Activated T-cell treated with anti-CD3 and anti-CD28 coated beads for 24 hours (primary cell): ENCODE measurements at places on chromosomes 1 and 21.

- no peak for DNase-seq
Measured at GRCh38 chr1:116711263-116711840, 42.9 kb upstream of the CD2 start.

DNA sequence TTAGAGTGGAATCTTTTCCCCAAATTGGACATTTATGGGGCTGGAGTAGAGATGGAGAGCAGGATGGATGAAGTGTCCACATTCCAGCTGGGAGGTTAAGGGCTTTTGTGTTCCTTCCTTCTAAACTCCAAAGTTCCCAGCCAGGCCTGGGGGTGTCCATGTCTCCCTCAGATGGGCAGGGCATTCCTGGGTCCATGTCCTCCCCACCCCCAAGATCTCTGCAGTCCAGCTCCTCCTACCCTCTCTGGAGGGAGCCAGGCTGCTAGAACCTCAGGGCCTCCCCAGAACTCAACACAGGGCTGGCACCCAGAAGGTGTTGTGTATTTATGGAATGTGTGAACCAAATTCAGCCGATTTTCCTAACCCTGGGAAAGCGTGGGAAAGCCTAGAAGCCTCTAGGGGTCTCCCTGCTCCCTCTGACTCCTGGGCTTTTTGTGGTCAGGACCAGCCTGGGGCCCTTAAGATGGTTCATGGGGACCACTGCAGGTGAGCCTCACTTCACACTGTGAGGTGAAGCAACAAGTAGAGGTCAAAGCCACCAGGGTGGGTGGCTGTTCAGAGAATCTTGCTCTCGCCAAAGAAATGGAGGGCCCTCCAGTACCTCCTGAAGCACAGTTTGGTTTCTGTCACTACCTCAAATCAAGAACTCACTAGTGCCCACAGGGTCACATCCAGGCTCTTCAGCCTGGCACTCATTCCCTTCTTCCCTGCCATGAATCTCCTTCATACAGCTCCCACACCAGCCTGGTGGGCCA, 54.8 kb downstream of the GLIS1 start:
- no peak for DNase-seq

- peak; percentile 2 for DNase-seq
Measured at GRCh38 chr1:208988811-208989222, 594.7 kb upstream of the CAMK1G start.

- no peak for DNase-seq
Measured at GRCh38 chr1:183898001-183898396, 93.1 kb downstream of the RGL1 start.

GRCh38 chr1:236808564-236809130, 13.6 kb downstream of the MTR start:
- no peak for DNase-seq

GRCh38 chr1:101280049-101280592, 43.3 kb downstream of the S1PR1 start:
- no peak for DNase-seq

- DNase-seq: no peak
Measured at GRCh38 chr1:20479840-20480239, 6.2 kb downstream of the CAMK2N1 start.

DNA sequence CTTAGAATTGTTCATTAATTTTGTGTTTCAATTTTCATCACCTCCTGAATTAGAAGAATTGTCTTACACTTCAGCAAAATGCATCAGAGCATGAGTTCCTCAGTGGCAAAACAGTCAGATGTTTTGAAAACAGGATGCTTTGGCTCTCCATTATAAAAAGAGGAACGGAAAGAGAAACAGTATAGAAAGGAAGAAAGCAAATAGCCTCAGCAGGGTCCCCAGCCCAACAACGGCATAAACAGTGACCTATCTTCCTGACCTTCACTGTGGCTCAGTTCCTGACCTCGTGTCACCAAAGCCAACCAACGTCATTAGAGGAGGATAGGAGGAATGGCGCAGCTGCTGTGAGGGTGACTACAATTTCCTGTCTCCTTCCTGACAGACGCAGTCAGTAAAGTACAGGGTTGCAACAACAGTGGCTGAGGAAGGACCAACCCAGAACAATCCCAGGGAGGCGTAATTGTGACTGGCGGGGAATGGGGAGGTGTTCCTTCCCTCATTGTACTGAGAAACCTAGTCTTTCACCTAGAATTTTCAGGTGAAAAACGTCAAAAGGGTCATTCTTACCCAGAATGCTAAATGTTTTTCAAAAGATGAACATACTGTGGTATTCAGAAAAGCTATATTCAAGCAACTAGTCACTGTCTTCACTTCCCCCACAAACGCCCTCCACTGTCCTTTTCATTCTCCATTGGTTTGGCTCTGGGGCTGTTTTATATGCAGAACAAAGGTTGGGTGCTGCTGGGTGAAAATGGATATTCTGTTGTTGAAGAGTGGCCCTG, 197.9 kb upstream of the SGIP1 start:
- peak; percentile 58 for DNase-seq

- no peak for DNase-seq
Measured at GRCh38 chr1:86788300-86789206, 84.2 kb downstream of the SH3GLB1 start.

- no peak for DNase-seq
Measured at GRCh38 chr21:37580666-37581065, 214.1 kb downstream of the DYRK1A start.

DNA sequence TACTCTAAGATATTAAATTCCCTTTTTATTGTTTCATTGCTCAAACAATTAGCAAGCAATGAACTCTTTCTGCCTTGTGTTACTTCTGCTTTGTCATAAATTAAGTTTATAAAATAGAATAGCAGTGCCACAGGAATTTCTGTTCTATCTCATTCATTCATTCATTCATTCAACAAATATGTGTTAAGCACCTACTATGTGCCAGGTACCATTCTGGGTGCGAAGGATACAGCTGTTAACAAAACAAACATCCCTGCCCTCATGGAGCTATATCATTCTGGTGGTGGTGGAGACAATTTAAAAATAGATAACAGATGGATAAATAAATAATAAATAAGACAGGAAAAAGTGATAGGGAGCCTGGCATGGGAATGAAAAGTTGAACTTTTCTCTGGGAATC, 34.5 kb upstream of the AHCYL1 start:
- no peak for DNase-seq

GRCh38 chr21:41801321-41802197, 34.7 kb upstream of the RIPK4 start:
- no peak for DNase-seq

GRCh38 chr1:23810818-23811540, 10.4 kb upstream of the GALE start:
- peak; percentile 42 for DNase-seq

DNA sequence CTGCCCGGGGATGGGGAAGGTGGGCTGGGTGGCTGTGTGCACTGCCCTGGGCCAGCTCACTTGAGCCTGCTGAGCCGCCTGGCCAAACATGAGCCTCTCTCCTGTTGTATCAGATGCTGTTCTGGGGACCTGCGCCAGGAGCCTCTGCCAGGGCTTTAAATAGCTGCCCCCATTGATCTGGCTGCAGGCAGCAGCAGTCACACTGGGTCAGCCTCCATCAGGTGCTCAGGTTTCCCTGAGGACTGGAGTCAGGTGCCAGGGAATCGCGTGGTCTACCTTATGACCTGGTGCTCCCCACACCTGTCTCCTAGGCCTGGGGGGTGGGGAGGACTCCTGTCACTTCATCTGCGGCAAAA, 700 bp upstream of the CCDC28B start:
- no peak for DNase-seq

DNA sequence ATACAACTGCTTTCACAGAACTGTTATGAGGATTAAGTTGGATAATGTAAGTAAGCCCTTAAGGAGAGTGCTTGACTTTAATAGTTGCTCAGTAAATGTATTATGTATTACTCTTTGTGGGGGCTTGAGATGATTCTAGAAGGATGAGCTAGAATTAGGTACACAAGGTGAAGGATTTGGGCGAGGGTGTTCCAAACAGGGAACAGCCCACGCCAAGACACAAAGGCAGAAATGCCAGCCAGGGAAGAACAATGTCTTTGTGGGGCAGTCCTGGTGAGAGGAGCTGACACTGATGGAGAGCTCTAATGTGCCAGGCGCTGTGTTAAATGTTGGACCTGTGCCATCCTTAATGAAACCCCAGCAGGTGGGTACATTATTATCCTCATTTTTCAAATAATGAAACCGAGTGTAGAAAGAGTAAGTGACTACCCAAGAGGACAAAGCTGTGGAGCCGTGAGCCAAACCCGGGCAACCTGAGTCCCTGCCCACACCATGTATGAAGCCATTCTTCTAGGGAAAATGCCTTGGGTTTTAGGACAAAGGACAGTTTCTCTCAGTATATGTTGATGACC, 362.4 kb downstream of the HHAT start:
- no peak for DNase-seq

DNA sequence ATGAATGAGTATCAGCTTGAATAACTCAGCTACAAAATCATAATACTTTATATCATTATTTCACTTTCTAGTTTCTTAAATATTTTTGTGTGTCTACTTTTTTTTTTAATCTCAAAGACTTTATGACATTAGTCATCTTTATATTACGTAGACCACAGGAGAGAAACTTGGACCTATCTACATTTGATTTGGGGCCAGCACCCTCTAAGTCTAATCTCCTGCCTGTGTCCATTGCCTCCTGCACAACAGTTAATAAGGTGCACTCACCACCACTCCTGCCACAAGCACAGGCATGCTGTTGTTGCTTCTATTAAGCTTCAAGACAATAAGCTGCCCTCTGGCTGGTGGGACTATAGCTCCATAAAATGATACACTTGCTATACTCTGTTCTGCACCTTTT, 70.4 kb downstream of the DIRAS3 start:
- no peak for DNase-seq

GRCh38 chr1:235806123-235806522, 60.6 kb downstream of the LYST start:
- DNase-seq: no peak

DNA sequence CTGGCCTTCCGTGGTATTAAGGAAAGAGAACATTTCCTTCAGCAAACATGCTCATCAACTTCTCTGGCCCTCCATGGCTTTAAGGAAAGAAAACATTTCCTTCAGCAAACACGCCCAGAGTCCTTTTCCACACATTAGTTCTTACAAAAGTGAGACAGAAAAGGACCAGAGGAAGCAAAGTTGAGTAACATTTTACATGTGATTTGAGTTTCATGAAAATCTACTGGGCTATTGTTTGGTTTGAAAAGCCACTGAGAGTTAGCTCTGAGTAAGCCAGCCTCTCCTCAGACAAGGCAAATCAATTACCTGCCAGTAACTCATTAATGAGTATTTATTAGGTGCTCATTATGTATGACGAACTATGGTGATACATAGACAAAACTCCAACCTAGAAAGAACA, 78.0 kb downstream of the NID1 start:
- DNase-seq: no peak

DNA sequence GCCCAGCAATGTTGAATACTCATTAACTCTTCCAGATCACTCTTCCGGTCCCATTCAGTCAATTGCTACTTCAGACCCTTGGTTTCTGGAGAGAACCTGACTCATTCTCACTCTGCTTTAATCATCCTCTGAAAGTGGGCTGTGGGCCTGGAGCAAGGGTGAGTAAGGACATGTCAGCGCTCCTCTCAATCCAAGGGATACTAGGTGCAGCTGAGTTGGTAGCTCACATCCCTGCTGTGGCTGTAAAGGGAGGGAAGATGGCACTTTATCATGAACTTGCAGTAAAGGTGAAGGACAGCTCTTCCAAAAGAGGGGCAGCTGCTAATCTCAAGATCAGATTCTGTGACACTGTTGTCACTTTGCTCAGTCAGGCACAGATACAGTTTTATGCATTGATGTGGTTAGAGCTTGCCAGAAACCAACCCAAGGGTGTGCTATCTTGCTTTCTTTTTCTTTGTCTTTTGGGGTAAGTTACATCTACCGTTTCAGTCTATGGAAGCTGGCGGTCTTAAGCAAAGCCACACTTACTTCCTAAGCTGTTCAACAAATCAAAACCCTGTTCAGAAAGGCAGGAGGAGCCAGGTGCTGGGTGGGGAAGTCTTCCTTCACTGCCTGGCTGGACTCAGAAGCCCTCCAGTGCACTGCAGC, 26.5 kb upstream of the NTPCR start:
- peak; percentile 23 for DNase-seq

DNA sequence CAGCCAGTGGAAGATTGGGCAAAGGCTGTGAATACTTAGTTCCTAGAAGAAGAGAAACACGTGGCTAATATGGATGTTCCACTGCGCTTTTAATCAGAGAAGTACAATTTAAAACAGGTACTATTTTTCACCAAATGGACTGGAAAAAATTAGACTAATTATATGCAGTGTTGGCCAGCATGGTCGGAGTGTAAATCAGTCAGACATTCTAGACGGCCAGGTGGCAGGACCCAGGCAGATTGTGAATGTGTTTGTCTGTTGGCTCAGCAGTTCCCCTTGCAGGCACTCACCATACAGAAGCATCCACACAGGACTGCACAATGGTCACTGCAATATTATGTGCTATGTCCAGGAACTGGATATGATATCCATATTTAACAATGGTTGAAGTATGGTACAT, 23.9 kb upstream of the SLC25A34 start:
- no peak for DNase-seq

GRCh38 chr1:36481771-36482723, 666 bp downstream of the CSF3R start:
- DNase-seq: no peak

- no peak for DNase-seq
Measured at GRCh38 chr21:39012326-39013230, 170.7 kb downstream of the PSMG1 start.

GRCh38 chr21:45551783-45552695, 9.8 kb upstream of the SLC19A1 start:
- no peak for DNase-seq

- no peak for DNase-seq
Measured at GRCh38 chr1:170530972-170531757, 801 bp upstream of the GORAB start.

DNA sequence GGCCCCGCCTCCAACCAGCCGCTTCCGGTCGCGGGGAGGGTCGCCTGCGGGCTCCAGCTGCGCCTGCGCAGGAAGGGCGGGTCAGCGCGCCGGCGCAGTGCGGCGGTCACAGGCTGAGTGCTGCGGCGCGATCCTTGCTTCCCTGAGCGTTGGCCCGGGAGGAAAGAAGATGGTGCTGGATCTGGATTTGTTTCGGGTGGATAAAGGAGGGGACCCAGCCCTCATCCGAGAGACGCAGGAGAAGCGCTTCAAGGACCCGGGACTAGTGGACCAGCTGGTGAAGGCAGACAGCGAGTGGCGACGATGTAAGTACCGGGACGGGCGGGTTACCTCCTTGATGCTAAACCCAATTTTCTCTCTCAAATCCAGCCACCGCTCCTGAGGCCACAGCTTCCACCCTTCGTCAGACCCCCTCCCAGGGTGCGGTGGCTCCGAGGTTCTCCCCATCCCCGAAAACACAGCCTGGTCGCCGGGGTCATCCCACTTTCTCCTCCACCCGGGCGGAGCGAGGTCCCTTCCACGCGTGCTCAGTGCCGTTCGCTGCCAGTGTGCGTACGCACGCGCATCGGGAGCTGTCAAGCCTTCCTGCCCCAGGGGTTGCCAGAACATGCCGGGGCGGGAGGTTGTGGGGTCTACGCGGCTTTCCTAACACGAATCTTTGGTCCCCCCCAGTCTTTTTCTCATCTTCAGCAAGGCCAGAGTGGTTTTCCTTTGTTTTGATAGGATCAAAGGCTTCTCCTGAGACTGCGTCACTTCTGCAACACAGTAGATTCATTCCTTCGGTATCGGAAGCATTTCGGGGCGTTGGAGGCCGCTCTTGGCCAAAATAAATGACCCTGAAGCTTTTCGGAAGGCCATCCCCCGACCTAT, at the start of gene SARS1:
Gene SARS1, plus strand, starts transcription at position 95 of the 870 bp plus-strand sequence. Its CDS starts 75 bp downstream, at position 170.
- DNase-seq: peak; percentile 85
